ENCODE measurements at places on chromosomes 4 and X.
A peak's percentile ranks its signal among the peaks of the same experiment; 100 is the strongest.

DNA sequence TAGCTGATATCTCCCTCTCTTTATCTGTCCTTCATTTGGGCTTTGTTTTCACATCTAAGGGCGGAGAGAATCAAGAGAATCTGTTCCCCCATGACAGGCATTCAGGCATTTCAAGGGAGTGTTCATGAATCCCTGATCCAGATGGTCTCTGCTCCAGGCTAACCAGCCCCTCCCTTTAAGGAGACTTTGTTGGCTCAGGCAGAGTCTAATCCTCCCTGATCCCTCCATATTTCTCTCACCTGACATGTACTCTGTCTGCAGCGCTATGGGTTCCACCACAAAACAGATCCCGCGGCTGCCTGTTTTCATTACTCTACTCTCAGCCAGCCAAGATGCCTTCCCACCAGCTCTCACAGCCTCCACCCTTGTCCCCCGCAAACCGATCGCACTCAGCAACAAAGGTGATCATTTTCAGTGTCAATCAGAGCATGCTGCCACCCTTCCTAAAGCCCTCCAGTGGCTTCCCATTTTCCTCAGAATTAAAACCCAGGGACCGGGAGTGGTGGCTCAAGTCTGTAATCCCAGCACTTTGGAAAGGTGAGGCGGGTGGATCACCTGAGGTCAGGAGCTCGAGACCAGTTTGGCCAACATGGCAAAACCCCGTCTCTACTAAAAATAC is 30.3 kb upstream of the SLC2A9 start:
- DNase-seq, result no peak

DNA sequence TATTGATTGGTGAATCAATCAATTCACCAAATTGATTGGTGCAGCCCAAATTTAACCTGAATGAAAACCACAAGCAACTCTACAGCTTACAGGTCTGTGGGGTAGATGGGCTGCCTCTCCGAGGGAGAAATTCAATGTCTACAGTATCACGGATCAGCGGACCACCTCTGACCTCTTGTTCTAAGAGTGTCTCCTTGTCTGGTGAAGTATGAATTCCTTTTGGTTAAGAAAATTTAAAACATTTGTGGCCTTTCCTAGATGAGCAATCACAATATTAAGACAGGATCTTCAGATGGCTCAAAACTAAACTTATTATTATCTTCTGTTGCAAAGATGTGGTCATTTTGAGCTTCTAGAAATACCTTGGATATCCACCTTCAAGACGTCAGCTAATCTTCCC is 153.3 kb downstream of the IL15 start:
- DNase-seq, result no peak

DNA sequence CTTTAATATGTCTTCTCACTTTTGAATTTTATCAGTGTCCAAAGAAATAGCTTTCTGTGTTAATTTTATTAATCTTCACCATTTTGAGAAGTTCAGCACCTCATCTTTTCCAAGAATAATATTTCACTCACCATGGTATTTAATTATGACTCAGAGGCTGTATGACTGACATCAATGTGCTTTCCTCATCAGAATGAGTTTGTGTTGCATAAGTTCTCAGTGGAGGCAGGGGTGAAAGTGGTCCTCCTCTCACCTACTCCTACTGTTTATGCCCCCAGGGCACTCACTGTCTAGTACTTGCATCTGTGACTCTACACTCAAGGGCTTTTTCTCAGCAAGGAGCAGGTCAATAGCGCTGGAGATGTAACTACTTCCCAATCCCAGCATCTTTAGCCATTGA is 905.3 kb upstream of the INTU start:
- no peak for DNase-seq

DNA sequence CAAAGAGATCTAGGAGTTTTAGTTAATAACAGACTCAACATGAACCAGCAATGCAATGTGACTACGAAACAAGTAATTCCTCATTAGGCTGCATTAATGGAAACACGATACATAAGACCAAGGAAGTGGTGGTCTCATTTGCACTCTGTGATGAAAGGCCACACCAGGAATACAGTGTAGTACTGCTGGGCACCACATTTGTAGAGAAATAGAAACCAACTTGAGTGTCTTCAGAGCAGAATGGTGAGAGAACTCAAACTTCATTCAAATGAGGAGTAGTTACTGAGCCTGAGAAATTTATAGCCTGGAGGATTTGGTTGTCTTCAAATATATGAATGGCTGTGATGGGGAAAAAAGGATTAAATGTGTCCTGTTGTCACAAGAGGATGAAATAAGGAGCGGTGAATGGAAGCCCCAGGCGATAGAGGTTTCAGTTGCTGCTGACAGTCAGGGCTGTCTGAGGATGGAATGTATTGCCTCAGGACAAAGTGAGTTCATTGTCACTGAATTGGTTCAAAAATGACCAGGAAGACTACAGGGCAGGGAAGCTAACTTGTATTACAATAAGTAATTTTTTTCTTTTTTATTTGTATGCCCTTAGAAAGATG is 50.9 kb downstream of the NFKB1 start:
- no peak for DNase-seq

GRCh38 chr4:78409612-78410202 is 141.9 kb upstream of the ANXA3 start:
- DNase-seq, result no peak

- DNase-seq, result no peak
Observed at GRCh38 chrX:42119076-42119475, 195.7 kb upstream of the CASK start.

GRCh38 chrX:136163689-136164088 is 16.4 kb downstream of the FHL1 start:
- no peak for DNase-seq

DNA sequence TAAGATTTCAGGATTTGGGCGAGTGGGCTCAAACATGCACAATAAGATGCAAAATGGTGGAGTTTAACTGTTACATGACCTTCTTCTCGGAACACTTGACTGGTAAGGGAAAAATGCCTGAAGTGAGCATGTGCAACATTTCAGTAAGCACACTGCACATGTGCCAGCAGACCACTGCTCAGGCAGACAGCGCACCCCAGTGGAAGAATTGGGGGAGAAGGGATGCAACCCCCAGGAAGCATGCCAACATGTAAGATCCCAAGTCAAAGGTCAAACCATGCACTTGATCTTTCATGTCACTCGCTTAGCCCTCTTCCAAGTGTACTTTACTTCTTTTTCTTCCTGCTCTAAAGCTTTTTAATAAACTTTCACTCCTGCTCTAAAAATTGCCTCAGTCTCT is 256.3 kb downstream of the CENPC start:
- peak; percentile 74 for DNase-seq

DNA sequence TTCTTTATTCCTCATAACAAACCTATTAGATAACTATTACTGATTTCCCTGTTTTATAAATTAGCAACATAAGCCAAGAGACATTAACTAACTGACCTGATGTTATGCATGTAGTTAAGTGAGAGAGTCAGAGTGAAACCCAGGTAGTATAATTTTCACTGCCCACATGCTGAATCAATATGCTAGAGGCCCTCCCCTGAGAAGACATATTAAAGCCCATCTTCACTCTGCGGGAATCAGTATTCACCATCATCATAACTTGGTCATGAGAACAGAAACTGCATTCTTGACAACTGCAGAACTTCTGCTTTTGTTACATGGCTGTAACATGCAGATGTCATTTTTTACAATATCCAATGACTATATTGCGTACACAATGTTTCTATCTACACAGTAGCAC is 1324.3 kb downstream of the ARAP2 start:
- DNase-seq, result no peak

- peak; percentile 56 for DNase-seq
Observed at GRCh38 chr4:48380583-48381167, 39.3 kb downstream of the SLAIN2 start.

DNA sequence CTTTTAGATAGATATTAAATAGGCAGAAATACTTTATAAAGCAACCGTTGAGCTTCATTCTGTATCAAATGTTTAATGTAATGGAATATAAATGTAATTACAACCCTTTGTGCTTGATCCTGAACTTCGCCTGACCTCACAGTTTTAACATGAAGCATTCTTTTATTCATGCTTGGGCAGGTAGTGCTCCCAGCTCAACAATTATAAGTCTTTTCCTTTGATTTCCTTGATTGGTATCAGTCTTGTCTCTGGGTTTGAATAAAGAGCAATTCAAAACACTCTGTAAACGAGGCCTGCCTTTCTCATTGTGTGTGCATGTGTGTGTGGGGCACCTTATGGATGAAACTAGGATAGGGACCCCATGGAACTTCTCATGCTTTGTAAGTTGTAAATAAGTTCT is 6.8 kb downstream of the METAP1 start:
- DNase-seq, result no peak

DNA sequence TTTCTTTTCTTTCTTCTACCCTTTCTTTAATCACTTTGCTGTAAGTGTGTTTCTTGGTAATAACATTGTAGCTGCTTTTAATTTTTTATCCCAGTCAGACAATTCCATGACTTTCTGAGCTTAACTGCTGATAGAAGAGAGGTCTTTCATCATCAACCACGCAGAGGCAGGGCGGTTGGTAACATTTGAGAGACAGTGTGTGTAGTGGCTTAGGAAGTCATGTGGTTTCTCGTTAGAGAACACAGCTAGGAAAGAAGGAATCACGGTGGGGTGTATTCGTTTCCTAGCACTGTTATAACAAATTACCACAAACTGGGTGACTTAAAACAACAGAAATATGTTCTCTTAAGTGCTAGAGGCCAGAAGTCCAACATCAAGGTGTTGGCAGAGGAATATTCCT is 11.5 kb downstream of the PRPS2 start:
- peak; percentile 37 for DNase-seq

- peak; percentile 65 for DNase-seq
Observed at GRCh38 chr4:6548201-6548881, 26.6 kb upstream of the MAN2B2 start.

GRCh38 chr4:80321341-80321740 is 14.2 kb upstream of the CFAP299 start:
- DNase-seq, result no peak

DNA sequence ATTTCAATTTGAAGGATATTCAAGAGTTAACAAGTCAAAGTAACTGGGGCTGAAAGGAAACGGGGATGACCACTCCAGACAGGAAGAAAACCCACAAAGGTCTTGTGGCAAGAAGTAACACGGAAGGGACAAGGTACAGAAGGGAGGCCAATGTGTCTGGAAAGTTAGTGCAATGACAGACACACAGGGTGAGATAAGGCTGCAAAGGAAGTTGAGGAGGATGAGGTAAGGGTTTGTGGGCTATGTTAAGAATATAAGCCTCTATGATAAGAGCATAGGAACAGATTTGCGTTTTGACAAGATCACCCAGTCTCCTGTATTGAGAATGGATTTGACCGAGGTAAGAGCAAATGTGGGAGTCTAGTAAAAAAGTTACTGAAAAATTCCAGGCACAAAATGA is 21.9 kb upstream of the EMCN start:
- peak; percentile 81 for DNase-seq

DNA sequence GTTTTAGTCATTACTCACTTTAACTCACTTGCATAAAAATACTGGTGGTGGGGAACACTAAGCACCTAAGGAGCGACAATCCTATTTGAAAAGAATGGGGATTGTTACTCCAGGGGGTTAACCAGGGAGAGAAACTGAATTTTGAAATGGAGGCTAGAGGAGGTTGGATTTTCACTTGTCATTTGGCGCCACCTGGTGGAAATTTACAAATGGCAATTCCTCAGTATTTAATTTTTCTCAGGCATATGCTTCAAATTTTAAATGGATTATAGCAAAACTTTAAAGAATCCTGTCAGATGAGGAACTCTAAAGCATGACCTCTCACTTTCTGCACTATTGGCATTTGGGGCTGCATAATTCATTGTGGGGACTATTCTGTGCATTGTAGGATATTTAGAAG is 2.7 kb upstream of the GEMIN8 start:
- peak; percentile 74 for DNase-seq

DNA sequence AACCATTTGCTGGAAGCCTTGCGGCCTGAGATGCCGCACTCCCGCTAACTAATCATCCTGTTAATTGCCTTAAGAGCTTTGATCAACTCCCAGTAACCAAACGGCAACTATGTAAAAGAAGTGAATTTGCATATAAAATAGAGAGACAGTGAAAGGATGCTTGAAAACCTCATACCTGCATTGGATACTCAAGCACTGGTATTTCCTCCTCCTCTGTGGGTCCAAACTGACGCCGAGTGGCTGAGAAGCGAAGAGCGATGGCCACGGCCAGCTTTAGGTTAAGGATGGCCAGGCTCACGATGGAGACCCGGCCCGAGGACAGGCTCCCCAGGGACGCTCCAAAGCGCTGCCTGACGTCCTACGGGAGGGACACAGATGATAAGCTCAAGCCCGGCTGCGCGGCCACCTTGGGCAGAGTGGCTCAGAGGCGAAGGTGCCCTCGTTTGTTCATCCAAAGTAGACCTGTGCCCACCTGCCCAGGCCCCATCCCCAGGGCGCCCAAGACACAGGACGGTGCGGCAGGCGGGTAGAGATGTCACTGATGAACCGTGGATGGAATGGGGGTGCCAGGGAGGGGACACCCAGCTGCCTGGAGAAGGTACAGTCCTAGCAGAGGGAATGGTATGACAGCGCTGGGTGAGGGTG is 43.6 kb downstream of the ACOX3 start:
- DNase-seq, result no peak

DNA sequence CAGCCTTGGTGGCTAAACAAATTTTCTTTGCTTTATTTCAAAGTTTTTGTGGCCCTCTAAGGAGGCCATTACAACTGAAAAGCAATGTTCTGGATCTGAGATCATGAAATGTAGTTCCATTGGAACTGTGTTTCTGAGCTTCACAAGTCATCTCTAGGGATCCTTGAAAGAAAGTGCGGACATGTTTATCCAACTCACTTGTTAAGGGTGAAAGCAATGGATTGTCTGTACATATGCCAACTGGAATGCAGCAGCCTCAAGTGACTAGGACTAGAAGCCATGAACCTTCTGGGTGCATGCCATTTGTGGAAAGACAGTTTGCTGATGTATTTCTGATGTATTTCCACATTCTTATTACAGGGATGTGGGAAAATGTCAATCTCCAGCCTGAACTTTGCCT is 36.7 kb upstream of the KLHL13 start:
- DNase-seq, result no peak

DNA sequence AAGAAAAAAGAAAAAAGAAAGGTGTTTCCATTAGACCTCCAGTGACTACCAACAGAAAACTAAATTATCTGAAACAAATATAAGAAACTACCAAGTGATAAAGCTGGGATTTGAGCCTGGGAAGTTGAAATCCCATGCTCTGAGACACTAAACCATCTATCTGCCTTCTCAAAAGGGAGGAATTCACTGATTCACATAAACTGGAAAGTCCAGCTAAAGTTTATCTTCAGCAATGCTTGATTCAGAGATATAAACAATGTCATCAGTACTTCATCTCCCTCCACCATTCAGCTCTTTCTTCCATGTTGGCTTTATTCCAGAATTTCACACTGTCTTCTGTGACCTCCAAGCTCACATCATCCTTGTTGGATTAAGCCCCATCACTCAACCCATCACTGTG is 96.3 kb downstream of the IQCM start:
- no peak for DNase-seq
